ENCODE measurements at places on chromosomes 13 and 19.

- no peak for DNase-seq
Observed at GRCh38 chr19:53537121-53537520, 824 bp upstream of the ZNF331 start.

GRCh38 chr19:21321134-21321533 is 8.1 kb downstream of the ZNF708 start:
- DNase-seq, result no peak

DNA sequence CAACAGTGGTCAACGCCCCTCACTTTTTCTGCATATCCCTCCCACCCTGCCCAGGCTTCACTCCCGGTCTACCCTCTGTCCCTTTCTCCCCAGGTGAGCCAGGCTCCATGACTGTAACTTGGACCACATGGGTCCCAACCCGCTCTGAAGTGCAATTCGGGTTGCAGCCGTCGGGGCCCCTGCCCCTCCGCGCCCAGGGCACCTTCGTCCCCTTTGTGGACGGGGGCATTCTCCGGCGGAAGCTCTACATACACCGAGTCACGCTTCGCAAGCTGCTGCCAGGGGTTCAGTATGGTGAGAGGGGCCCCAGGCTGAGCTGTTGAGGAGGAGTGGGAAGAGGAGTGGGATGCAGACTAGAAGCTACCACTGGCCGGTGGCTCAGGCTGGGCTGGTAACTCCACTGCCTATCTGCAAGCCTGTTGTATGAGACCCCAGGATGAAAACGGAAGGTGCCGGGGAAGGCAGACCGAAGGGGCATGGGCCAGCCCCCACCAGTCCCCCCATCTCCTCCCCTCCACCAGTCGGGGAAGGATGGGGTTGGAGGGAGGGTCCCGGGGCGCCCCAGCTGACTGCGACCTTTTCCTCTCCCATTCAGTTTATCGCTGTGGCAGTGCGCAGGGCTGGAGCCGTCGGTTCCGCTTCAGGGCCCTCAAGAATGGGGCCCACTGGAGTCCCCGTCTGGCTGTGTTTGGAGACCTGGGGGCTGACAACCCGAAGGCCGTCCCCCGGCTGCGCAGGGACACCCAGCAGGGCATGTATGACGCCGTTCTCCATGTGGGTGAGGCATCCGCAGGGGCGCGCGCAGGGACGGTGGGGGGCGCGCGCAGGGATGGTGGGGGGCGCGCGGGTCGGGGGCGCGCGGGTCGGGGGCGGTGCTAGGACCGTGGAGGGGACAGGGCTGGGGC is 14.4 kb downstream of the ACP7 start:
- DNase-seq, result no peak

DNA sequence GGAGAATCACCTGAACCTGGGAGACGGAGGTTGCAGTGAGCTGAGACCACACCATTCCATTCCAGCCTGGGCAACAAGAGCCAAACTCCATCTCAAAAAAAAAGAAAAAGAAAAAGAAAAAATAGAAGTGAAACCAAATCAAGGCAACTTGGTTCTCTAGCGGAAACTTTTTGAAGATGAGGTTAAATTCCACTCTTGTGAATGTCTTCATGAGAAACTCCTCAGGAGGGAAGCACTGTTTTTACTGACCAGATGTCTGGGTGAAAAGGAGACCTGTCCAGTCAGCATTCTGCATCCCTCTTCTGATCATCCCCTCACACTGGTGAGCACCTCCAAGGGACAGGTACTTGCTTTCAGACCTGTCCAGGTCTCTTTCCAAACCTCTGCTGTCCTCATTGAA is 15.8 kb downstream of the BRD4 start:
- DNase-seq, result peak; percentile 52

- DNase-seq, result no peak
Observed at GRCh38 chr19:51183629-51184028, 41.3 kb upstream of the CD33 start.

DNA sequence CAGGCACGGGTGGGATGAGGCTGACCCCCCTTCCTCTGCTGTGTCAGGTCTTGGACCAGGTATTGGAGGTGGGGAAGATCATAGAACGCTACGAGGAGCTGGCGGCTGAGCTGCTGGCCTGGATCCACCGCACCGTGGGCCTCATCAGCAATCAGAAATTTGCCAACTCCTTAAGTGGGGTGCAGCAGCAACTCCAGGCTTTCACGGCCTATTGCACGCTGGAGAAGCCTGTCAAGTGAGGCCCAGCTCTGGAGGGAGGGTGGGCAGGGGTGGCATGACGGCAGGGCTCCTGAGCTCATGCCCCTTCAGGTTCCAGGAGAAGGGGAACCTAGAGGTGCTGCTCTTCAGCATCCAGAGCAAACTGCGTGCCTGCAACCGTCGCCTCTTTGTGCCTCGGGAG is 35.3 kb downstream of the SPTBN4 start:
- DNase-seq, result no peak

- no peak for DNase-seq
Observed at GRCh38 chr19:14502334-14503092, 6.6 kb upstream of the GIPC1 start.

DNA sequence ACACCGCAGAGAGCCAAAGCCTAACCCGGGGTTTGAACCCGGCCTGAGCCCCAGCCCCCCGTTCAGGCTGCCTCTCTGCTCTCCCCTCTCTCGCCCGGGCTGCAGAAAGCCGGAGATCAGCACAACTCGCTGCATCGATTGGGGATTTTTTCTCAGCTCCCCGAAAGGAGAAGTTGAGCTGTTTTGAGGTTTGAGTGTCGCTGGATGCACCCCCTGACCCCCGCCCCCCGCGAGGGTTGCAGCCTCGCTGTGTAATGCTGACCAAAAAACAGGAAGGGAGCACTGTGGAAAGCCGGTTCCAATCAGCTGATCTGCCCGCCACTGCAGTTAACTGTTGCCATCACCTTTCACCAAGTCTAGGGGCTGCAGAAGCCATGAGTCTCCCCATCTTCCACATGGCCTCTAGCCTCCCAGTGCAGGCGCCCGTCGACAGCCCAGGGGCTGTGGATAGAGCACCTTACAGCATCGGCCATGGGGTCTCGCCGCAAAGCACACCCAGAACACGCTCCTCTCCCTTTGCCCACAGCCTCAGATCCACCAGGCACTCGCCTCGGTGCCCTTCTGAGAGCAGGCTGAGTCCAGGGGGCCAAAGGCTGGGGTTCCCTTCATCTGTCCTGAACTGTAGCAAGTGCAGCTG is 34.5 kb downstream of the MYO9B start:
- DNase-seq, result peak; percentile 91

DNA sequence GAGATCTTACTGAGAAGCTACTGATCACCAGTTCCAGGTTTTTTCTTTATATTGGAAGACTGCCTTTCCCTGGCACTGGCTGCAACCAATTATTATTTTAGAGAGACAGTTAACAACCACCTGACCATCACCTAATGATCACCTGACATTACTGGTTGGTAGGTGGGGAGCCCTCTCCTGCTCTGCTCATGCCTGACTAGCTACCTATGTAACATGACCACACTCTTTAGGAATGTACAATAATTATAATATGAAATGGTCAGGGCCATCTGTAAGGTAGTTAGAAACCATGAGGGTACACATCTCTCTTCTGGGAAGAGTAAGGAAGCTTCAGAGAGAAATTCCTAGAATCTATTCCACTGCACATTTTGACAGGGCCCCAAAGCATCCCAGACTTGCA is 59.0 kb upstream of the SCEL start:
- no peak for DNase-seq

GRCh38 chr13:112959701-112960542 is 9.1 kb upstream of the MCF2L start:
- DNase-seq, result no peak

GRCh38 chr13:112255550-112256120 is 120.5 kb upstream of the SPACA7 start:
- DNase-seq, result no peak

- no peak for DNase-seq
Observed at GRCh38 chr19:12043752-12044422, 8.4 kb upstream of the ZNF433 start.

DNA sequence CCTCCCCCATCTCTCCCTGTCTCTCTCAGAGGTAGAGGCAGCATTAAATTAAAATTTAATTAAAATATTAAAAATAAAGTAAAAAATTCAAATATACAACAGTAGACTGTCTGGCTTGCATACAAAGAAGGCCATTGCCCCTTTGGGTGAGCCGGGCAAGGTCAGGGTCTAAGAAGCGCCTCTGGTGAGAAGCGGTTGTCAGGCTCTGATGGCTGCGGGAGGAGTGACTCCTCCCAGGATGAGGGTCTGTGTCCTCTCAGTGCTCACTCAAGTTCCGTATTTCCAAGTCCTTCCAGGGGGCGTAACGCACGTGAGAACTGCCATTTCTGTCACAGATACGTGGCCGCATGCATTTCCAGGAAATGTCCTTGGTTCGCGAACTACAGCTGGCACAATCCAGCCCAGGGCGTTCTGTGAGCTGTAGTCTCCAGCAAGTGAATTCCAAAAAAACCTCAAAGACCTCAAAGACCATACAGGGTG is 737 bp upstream of the ZNF181 start:
- DNase-seq, result no peak

GRCh38 chr19:33609353-33609752 is 12.4 kb upstream of the CHST8 start:
- DNase-seq, result no peak

DNA sequence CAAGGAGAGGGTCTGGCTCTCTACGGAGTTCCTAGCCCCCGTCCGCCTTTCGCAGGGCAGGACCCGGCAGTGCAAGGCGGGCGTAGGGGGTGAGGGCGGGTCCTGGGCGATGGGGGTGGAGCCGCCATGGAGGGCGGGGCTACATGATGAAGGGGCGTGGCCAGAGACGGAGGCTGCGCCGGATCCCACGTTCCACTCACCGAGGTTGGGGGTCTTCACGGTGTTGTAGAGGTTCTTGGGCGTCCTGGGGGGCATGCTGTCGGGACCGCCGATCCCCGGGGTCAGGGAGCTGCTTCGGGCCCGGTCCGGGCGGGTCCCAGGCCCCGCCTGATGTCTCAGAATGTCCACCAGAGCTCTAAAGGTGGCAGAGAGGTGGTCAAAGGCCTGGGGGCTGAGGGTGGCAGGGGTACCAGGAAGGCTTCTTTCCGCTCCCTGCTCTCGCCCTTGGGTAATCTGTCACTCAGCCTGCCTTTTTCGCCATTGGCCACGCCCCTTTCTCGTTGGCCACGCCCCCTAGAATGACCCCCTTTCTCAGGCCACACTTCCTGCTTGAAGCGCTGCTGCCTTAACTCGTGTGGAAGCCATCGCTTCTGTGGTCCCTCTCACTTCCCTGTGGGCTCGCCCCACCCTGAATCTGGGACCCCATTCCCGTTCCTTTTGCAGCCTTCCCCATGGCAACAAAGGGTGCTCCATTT is 2.5 kb downstream of the SHISA7 start:
- no peak for DNase-seq

GRCh38 chr19:12481781-12482508 is 2.7 kb downstream of the ZNF709 start:
- no peak for DNase-seq
